ENCODE measurements at places on chromosomes 16 and 17.

- no peak for DNase-seq
Measured at GRCh38 chr16:11681556-11681955, 13.3 kb downstream of the SNN start.

GRCh38 chr17:74579900-74580299 lies 12.2 kb downstream of the CD300LD start:
- DNase-seq, result no peak

GRCh38 chr16:7998789-7999453 lies 591.4 kb downstream of the TMEM114 start:
- no peak for DNase-seq

- DNase-seq, result no peak
Measured at GRCh38 chr17:55751720-55752250, 934 bp downstream of the PCTP start.

GRCh38 chr17:75849724-75850123 lies 5.4 kb downstream of the WBP2 start:
- DNase-seq, result no peak

DNA sequence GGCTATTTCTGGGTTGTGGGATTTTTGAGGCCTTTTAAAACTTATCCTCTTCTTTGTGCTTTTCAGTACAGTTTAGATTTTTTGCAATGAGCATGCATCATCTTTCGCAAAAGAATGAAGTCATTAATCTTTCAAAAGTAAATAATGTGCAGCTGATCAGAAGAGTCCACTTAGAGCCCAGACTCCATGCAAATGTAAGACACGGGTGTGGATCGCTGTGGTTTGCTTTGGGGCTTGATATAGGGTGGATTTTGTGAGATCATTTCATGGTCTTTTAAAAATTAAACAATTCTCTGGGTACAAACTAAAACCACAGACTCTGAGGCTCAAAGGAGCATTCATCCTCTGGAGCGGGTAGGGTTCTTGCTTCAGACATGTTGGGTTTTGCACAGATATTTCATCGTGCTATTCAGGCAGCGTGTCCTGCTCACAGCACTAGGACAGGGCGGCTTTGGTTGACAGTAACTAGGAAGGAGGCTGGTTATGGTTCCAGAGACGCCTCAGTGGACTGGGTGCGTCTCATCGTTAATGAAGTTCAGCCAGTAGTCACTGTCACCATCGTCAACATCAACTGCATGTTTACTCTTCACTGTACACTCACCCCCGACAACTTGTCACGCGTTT lies 129.4 kb upstream of the PLCG2 start:
- no peak for DNase-seq

- no peak for DNase-seq
Measured at GRCh38 chr16:8063159-8063558, 527.2 kb downstream of the TMEM114 start.

GRCh38 chr16:84782846-84783245 lies 36.9 kb upstream of the CRISPLD2 start:
- no peak for DNase-seq

GRCh38 chr16:83685615-83686165 lies 122.1 kb upstream of the HSBP1 start:
- no peak for DNase-seq

DNA sequence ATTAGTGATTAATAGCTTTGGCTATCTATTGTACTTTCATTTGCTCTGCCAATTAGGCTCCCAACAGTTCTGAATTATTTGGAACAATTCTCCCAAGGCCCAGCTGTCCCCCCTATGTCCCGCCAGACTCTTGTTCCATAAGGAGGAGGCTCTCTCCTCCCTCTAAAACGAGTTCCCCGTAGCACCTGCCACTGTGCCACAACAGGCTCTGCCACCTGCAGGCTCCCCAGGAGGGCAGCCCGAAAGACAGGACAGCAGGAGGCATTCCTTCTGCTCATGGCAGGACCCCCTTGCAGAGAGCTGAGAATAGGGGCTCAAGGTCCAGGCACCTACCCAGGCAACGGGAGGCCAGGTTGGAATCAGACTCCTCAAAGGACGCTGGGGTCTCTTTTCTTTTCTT lies 9.0 kb downstream of the PITPNM3 start:
- no peak for DNase-seq

Data from HCEC 1CT (cell line).